ENCODE measurements at places on chromosomes 4 and X. TPM values are rescaled to one million over a fixed set of nuclear protein-coding genes. Genes with fewer than 3 reads are reported as not detected.

The SLC2A9 gene
- 4.1 TPM for polyA plus RNA-seq

- DNase-seq, result no peak
Observed at GRCh38 chr4:108793415-108793814, 30.6 kb upstream of the ETNPPL start.

DNA sequence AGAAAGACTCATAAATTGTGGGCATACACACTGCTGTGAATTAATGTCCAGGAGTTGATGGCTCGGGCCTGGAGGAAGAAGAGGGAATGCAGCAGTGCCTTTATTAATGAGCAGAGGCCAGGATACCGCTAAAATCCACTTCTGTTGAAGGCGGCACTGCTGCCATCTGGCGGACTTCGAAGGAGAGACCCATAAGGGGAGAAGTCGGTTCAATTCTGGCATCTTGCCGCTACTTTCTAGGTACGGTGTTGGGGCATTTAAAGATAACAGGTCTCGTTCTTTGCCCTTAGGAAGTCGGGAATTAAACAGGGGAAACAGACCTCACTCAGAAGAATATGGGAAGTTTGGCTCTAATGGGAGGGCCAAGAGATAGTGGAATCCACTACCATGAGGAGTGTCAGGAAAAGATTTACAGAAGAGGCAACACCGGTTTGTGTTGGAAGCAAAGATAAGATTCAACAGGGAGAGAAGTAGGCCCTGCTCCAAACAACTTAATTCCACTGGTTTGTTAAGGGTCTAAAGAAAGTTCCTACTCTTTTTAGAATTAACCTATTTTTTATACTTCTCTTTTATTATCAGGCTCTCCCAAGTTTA lies 133.6 kb upstream of the GIMD1 start:
- no peak for DNase-seq

- peak; percentile 25 for DNase-seq
Observed at GRCh38 chrX:24396931-24397279, 36.5 kb downstream of the SUPT20HL1 start.

The AFP gene
- polyA plus RNA-seq, result 20.6 TPM

The TBC1D9 gene
- polyA plus RNA-seq, result 14.8 TPM

GRCh38 chr4:1041147-1041935 lies 29.9 kb downstream of the FGFRL1 start:
- peak; percentile 65 for DNase-seq

DNA sequence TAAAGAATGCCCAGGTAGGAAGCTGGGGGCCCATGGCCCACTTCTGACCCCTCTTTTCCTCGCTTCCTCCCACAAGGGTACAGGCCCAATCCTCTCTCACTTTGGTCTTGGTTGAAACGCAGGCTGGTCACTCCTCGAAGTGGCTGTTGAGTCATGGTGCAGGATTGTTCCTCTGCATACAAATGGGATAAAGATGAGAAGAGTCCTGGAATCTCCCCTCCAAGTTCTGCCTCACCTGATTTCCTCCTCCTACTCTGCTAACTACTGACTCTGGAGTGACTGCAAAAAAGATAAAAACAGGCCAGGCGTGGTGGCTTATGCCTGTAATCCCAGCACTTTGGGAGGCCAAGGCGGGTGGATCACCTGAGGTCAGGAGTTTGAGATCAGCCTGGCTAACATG lies 1.7 kb downstream of the WDR45 start:
- no peak for DNase-seq

The RAI2 gene
- polyA plus RNA-seq, result 8.1 TPM

DNA sequence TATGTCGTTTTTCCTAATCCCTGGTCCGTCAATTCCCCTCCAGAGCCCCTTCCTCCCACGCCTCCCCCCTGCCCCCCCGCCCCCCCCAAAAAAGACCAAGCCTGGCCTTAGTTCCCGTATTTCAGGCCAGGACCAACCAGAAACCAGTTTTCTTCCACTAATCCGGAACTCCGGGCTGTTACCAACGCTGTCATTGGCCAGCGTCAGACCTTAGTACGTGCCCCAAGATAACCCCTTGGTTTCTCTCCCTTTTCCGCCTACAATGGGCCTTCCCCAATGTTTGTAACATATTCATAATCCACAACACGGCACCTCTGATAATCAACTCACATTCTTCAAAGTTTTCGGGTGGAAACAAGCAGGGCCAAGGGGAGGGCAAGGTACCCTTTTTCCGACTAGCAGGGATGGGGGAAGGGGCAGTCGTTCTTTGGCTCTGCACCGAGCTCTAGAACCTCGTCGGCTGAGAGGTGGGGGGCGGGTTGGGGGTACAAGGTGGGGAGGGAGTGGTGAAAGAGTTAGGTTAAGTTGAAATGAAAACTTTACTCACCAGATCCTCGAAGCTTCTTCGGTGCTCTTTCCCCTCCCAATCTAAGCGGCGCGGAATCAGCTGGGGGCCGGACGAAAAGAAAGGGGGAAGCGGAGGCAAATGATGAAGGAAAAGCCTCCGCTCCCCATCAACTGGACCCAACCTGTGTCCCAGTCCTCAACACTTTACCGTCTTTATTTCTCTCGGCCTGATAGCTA lies 1.5 kb downstream of the BRWD3 start:
- DNase-seq, result peak; percentile 87

DNA sequence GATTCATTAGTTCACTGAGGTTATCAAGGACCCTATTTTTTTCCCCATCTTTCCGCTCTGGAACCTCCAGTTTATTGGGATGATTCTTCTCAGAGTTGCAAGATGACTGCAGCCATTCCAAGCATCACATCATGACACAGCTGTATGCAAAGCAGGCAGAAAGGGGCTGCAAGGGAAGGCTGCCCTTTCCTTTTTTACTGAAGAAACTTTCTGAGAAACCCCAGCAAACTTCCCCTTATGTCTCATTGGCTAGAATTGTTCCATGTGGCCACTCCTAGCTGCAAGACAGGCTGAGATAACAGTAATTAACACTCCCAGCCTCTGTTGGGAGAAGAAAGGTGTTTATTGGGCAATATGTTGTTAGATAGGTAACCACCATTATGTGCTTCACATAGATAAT lies 102.6 kb downstream of the SATL1 start:
- DNase-seq, result no peak

DNA sequence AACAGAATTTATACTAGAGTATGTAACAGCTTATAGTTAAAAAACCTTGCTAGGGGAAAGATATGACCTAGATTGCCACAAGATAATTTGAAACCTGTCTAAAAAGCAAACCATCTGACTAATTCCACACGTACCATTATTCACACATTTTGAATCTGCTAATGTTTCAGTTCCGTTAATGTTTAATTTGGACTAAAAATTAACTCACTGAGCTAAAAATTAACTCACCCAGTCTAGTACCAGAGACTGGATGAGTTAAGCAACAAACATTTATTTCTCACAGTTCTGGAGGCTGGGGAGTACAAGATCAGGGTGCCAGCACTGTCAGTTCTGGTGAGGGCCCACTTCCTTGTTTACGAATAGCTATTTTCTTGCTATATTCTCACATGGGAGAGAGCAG lies 231.5 kb upstream of the DIAPH2 start:
- DNase-seq, result no peak

GRCh38 chr4:77681792-77682191 lies 76.2 kb downstream of the CXCL13 start:
- no peak for DNase-seq

DNA sequence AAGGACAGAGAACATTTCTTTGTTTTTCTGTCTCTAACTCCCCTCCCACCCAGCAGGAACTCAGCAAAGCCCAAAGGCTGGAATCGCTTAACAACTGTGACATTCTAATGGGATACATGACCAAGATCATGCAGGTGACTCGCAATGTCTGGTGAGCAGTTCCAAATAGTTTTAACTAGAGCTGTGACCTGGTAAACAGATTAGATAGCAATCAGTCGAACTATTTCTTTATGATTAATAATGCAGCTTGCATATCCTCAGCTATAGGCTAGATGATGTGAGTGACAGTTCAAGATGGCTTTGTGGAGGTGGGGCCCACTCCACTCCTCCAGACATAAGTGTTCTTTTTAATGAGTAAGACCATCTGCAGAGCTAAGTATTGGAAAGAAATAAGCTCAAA lies 20.0 kb upstream of the GABRE start:
- DNase-seq, result no peak

- DNase-seq, result peak; percentile 42
Observed at GRCh38 chr4:54779476-54780148, 121.9 kb downstream of the KIT start.

GRCh38 chrX:139560221-139560620 lies 29.7 kb downstream of the F9 start:
- no peak for DNase-seq

GRCh38 chr4:41285864-41286235 lies 29.1 kb downstream of the UCHL1 start:
- DNase-seq, result no peak

GRCh38 chrX:148567779-148568178 lies 67.4 kb downstream of the AFF2 start:
- no peak for DNase-seq

- no peak for DNase-seq
Observed at GRCh38 chrX:109967156-109967555, 35.8 kb upstream of the TMEM164 start.

The FGF13 gene
- polyA plus RNA-seq, result 96.0 TPM

The DOK7 gene
- 13.4 TPM for polyA plus RNA-seq

The NAP1L2 gene
- polyA plus RNA-seq, result 1.2 TPM

- no peak for DNase-seq
Observed at GRCh38 chr4:174265916-174266315, 17.6 kb downstream of the FBXO8 start.

DNA sequence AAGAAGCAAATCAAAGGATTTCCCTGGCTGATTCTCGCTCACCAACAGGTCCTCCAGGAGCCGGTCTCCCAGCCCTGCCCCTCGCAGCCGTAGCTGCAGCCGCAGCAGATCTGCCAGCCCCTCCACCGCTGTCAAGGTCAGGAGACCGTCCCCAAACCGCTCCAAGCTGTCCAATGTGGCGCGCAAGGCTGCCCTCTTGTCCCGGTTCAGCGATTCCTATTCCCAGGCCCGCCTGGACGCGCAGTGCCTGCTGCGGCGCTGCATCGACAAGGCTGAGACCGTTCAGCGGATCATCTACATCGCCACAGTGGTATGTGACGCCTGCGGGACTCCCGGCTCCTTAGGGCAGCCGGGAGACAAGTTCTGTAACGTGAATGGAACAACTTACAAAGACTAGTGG lies 25.6 kb downstream of the SPATA18 start:
- DNase-seq, result peak; percentile 17

DNA sequence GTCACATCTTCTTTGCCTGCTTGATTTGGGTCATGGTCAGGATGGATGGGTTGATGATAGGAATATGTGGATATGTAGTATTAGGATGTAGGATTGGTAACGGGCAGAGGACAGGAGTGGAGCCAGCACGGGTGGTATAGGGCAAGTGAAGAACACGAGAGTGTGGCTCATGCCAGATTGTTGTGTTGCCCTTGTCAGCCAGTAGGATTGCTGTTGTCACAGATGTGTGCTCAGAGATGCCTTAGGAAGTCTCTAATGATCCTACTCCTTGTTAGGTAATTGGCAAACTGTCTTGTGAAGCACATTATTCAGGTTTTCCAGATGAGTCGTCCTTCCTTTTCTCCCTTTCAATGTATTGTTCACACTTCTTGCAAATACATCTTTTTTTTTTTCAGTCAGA lies 5.5 kb downstream of the ATP10D start:
- DNase-seq, result no peak

- DNase-seq, result no peak
Observed at GRCh38 chrX:53743244-53743643, 56.7 kb upstream of the HUWE1 start.

- DNase-seq, result no peak
Observed at GRCh38 chr4:16034010-16034748, 49.6 kb downstream of the PROM1 start.

GRCh38 chrX:118652717-118653116 lies 74.7 kb upstream of the IL13RA1 start:
- no peak for DNase-seq

GRCh38 chr4:6465955-6466354 lies 6.5 kb downstream of the PPP2R2C start:
- no peak for DNase-seq
